Activated CD8-positive, alpha-beta T cell treated with anti-CD3 and anti-CD28 coated beads, Interleukin-2, amount 10 ng/mL, durations not matched to agents 7 days and 5 days (primary cell): ENCODE measurements at places on chromosomes 12 and 14. TPM values are rescaled to one million over a fixed set of nuclear protein-coding genes. Genes with fewer than 3 reads are reported as not detected.

P2RX7 gene
- total RNA-seq = 8.9 TPM

TMEM132C gene
- not detected for total RNA-seq

LALBA gene
- total RNA-seq = not detected

SLC38A4 gene
- not detected for total RNA-seq

GRCh38 chr12:128318946-128319345, 52.0 kb downstream of the TMEM132C start:
- no peak overlapping the region for H3K27ac ChIP-seq
- H3K36me3 ChIP-seq = no peaks in the 10 kb centered on the region
- no peak for DNase-seq

DNA sequence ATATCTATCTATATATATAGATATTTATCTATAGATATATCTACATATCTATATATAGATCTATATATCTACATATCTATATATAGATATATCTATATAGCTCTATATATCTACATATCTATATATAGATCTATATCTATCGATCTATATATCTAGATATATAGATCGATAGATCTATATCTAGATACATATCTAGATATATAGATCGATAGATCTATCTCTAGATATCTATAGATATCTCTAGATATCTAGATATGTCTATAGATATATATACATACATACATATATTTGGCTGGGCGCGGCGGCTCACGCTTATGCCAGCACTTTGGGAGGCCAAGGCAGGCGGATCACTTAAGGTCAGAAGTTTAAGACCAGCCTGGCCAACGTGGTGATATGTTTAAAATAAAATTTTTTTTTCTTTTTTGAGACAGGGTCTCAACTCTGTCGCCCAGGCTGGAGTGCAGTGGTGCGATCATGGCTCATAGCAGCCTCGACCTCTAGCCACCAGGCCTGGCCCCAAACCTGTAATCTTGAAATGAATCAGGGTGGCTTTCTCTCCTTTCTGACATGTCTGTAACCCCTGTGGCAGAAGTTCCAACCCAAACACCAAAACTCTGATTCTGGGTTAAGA, 18.1 kb downstream of the ARPC3 start:
- no peak for DNase-seq
- no peaks in the 10 kb centered on the region for H3K4me1 ChIP-seq
- H3K4me3 ChIP-seq = no peak overlapping the region
- peaks cover 26% of the 10 kb centered on the region for H3K36me3 ChIP-seq

DNA sequence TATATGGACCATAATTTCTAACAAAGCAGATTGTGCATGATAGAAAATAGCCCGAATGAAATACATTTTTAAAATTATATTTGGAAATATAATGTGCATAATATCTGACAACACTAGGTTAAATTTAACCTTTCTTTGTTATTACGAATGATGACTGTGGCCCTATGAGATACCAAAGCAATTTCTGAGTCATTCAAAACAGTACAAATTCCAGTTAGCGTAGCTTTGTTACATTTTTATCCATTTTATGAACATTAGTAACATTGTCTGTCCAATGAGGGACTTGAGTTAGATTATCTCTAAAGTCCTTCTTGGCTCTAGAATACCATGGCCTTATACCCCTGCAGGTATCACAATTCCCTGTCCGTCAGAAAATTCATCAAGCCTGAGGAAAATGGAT, 39.0 kb upstream of the REP15 start:
- no peak overlapping the region for H3K4me3 ChIP-seq
- H3K4me1 ChIP-seq = peaks cover 24% of the 10 kb centered on the region
- no peak for DNase-seq
- H3K36me3 ChIP-seq = peaks cover 8% of the 10 kb centered on the region
- H3K27ac ChIP-seq = no peak overlapping the region

DNA sequence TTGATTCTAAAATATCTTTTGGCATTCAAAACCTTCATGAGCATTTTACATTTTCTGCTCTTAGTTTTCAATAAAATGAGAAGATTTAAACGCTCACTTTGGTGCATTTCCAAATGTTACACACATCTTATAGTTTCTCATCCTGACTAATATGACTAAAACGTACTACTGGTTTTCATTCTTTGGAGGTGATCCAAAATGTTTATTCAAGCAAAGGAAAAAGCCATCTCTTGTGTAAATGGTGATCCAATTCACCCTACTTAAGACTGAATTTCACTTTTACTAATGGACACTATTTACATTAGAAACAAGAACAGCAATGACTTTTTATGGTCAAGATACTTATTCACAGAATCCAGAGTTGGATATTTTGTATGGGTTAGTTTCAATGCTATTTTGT, 86.6 kb downstream of the KITLG start:
- no peaks in the 10 kb centered on the region for H3K36me3 ChIP-seq
- H3K4me1 ChIP-seq = no peaks in the 10 kb centered on the region
- no peaks in the 10 kb centered on the region for H3K27me3 ChIP-seq
- no peak overlapping the region for H3K27ac ChIP-seq
- no peak overlapping the region for H3K4me3 ChIP-seq

- H3K27me3 ChIP-seq = no peaks in the 10 kb centered on the region
- H3K36me3 ChIP-seq = peaks cover 8% of the 10 kb centered on the region
- H3K4me1 ChIP-seq = peaks cover 34% of the 10 kb centered on the region
Measured at GRCh38 chr12:69471667-69472385, 1.6 kb downstream of the FRS2 start.

GRCh38 chr14:55713486-55713885, 133.5 kb downstream of the KTN1 start:
- no peak overlapping the region for H3K4me3 ChIP-seq

DNA sequence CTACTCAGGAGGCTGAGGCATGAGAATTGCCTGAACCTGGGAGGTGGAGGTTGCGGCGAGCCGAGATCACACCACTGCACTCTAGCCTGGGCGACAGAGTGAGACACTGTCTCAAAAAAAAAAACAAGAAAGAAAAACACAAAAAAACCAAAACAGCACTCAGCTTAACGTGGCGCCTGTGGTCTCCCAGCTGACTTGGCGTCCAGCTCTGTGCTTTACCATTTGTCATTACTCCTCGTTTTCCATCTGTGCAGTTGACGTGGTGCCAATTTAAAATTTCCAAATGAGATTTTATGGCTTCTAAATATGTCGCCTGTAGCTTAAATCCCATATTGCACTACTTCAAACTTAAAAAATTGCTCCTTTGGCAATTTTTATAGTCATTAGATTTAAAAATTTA, 2.0 kb downstream of the MGP start:
- no peak for DNase-seq
- peaks cover 28% of the 10 kb centered on the region for H3K4me1 ChIP-seq
- H3K36me3 ChIP-seq = peaks cover 10% of the 10 kb centered on the region

GRCh38 chr12:116537101-116537904, 21.9 kb upstream of the MAP1LC3B2 start:
- no peaks in the 10 kb centered on the region for H3K36me3 ChIP-seq
- DNase-seq = no peak
- H3K27ac ChIP-seq = no peak overlapping the region
- H3K27me3 ChIP-seq = no peaks in the 10 kb centered on the region

DNA sequence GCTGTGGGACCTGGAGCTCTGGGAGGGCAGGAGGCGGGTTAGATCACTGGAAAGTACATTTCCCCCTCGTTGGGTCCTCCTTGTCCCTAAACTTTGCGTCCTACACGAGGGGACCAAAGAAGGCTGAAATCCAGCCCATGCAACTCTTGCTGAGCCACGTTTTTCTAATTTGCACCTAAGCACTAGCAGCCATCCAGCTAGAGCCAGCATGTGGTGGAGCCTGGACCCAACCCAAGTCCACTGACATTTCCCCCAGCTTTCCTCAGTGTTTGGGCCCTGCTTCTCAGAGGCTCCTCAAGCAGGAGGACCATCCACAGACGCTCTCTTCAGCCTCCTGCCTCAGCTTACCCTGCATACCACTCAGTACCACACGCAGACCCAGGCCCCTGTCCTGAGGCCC, 49.7 kb downstream of the TSPAN11 start:
- no peaks in the 10 kb centered on the region for H3K4me1 ChIP-seq
- no peaks in the 10 kb centered on the region for H3K36me3 ChIP-seq
- no peak for DNase-seq
- H3K27ac ChIP-seq = no peak overlapping the region

- H3K36me3 ChIP-seq = peaks cover 2% of the 10 kb centered on the region
- no peaks in the 10 kb centered on the region for H3K27me3 ChIP-seq
- H3K27ac ChIP-seq = no peak overlapping the region
- DNase-seq = no peak
- peaks cover 11% of the 10 kb centered on the region for H3K4me1 ChIP-seq
- H3K4me3 ChIP-seq = no peak overlapping the region
Measured at GRCh38 chr14:68146818-68147217, 327.2 kb downstream of the RAD51B start.
